ENCODE measurements at places on chromosomes 13 and 19.
A peak's percentile ranks its signal among the peaks of the same experiment; 100 is the strongest.

DNA sequence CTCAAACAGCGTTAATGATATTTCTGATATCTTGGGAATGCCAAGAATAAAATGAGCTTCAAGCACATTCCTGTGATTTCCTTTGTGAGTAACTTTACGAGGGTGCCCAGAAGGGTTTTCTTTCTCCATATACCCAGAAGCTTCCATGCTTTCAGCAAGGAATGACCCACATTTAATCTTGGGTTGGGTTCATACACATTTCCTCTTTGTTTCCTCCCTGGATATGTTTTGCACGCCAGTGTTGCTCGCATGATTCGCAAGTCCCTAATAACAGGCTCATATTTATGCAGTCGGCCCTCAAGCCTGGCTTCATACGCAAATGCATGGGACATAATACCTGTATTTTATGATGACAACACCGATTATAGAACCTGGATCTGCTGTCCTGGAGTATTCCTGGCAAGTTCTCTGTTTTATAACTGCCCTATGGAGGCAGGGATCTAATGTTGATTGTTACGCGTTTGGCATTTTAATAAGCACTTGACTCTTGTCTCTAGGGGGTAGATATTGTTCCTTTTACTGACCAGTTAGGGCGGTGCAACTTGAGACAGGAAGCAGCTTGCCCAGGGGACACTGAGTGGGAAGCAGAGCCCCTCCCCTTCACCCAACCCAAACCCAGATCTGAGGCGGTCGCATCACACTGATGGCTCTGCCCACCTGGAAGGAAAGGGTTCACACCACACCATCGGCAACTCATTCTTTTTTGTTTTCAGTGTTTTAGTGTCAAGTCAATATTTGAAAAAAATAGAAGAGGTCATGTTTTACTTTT is 220.4 kb upstream of the SOX1 start:
- DNase-seq, result no peak

DNA sequence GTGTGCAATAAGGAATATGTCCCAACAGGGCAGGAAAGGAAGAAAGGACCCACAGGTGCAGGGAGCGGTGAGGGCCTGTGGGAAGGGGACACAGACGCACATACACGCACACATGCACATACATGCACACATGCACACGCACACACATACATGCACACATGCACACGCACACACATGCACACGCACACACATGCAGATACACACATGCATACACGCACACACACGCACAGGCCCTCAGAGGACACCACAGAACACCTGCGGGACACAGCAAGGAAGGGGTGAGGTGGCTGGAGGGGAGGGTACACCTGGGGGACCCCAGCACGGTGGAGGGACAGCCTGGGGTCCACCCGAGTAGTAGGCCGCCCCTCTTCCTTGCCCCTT is 12.9 kb downstream of the PIP5K1C start:
- DNase-seq, result no peak

DNA sequence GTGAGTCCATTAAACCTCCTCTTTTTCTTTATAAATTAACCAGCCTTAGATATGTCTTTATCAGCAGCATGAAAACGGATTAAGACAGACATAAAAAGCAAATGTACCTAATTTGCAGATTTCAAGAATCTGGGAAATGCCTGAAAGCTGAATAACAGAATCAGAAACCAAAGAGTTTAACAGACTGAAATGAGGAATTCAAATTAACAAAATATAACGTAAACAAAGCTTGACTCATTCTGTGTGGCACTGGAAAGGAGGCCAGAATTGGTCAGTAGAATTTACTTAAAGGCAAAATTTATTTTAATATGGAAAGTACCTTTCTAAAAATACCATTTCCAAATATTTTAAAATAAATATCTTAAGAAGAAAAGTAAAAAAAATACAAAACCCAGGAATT is 540.6 kb upstream of the HTR2A start:
- no peak for DNase-seq

- DNase-seq, result peak; percentile 51
Measured at GRCh38 chr19:45952686-45953505, 20.8 kb downstream of the NOVA2 start.

DNA sequence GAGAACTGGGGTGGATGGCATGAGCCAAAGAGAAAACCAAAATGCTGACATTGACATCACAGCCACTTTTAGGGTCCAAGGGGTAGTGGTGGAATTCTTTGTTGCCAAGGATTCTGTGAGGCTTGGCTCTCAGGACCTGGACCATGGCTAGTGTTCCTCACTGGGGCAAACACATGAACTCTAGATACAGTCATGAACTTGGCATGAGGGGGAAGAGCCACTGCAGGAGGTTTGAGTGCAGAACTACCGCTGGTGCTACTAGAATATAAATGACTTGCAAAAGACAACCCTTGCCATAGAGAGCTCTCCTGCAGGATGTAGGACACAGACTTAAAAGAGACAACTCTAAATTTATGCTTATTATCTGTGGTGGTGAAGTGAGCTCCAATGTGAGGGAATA is 29.8 kb upstream of the FRY start:
- no peak for DNase-seq

DNA sequence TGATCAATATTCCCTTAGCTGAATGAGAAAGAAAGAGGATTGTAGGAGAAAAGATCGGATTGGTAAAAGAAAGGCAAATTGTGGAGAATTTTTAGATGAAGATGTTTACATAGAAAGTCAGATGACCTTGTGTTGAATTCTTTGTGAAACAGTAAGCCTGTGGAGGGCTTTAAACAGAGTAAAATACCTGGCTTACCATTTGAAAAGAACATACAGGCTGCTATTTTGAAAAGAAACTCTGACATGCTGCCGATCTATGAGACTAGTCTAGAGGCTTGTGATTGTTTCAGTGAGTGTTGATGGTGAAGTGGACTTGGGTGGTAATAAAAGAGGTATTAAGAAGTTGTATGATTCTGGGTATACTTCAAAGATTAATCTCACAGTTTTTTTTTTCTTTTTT is 938.9 kb upstream of the PRR20A start:
- DNase-seq, result no peak

- no peak for DNase-seq
Measured at GRCh38 chr13:97445522-97446187, 11.7 kb downstream of the RAP2A start.

- DNase-seq, result no peak
Measured at GRCh38 chr13:30234619-30235162, 72.7 kb downstream of the KATNAL1 start.

DNA sequence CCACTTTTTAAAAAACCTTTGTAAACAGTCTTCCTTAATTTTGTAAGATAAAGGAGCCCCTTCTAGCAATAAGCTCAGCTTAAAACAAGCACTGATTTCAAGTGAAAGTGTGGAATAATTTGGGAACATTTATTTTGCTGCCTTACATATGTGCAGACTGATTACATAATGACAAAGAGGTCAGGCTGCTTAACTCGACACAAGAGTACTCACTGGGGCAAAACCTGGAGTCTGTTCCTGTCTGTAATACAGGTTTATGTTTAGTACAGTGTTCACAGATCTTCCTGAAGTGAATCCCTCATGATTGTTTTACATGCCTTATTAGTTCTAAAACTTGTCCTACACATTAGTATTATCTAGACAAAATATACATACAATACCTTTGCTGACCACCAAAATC is 609.8 kb downstream of the LMO7 start:
- DNase-seq, result no peak

DNA sequence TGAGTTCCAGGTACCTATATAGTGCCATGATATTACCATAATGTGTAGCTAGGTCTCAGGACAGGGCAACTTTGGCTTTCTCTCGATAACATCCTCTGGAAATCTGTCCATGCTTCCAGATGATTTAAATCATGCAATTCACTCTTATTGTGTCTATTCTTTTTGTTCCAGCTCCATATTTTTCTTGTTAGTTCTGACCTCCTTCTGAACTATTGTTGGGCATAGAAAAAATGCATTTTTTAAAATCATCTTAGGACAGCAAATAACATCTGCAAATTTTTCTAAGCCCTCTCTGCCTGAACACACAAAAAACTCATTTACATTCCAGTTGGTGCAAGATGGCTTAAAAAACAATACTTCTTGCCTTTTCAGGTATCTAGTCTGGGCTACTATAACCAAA is 1561.0 kb upstream of the MIR17HG start:
- DNase-seq, result no peak

- peak; percentile 30 for DNase-seq
Measured at GRCh38 chr13:30346153-30346788, 38.9 kb upstream of the KATNAL1 start.

GRCh38 chr13:27853861-27854260 is 61.6 kb downstream of the GSX1 start:
- DNase-seq, result no peak

DNA sequence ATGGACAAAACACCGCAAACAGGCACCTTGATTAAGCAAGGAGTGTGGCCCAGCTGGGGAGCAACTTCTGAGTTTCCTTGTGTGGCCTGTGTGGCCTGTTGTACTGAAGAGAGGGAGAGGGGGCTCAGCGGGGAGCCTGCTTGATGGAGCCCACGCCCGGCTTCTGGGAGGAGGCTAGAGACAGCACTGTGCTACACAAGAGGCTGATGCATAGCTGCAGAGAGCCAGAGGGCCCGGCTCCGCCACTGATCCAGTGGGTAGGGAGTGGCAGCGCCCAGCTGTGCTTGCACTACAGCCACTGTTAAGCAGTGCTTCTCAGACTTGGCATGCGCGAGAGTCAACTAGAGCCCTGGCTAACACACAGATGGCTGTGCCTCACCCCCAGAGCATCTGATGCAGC is 19.0 kb downstream of the LYL1 start:
- DNase-seq, result no peak

GRCh38 chr13:111610081-111610480 is 289.6 kb downstream of the TEX29 start:
- no peak for DNase-seq

DNA sequence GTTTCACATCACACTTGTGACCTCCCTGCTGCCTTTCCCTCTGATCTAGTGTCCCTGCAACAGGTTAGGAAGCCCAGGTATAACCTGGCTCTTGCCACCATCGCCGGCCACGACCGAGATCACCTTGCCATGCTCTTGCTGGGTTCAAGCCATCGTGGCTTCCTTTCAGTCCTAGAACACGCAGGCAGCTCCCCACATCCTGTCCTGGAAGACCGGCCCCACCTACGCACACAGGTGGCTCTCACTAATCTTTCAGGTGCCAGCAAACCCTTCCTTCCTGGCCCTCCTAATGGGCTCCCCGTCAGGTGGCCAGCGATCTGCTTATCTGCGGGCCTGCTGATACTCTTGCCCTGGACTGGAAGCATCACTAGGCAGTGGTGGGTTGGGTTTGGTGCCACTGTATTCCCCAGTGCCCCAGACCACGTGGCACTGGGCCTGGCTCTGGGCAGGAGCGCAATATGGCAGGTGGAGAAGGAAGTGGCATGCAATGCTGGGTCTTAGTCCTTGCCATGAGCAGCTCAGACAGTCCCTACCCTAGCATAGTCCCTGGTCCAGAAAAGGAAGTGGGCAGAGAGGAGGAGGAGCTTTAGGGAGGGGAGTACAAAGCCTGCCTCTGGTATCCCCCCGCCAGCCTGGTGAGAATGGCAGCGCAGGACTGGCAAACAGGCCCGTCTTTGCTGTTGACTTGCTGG is 11.8 kb downstream of the PPP1R37 start:
- no peak for DNase-seq

GRCh38 chr13:98372876-98373275 is 195.8 kb upstream of the RNF113B start:
- DNase-seq, result no peak

- DNase-seq, result no peak
Measured at GRCh38 chr19:34504809-34505291, 23.3 kb downstream of the WTIP start.

GRCh38 chr19:52086481-52086880 is 9.1 kb downstream of the ZNF841 start:
- DNase-seq, result no peak

DNA sequence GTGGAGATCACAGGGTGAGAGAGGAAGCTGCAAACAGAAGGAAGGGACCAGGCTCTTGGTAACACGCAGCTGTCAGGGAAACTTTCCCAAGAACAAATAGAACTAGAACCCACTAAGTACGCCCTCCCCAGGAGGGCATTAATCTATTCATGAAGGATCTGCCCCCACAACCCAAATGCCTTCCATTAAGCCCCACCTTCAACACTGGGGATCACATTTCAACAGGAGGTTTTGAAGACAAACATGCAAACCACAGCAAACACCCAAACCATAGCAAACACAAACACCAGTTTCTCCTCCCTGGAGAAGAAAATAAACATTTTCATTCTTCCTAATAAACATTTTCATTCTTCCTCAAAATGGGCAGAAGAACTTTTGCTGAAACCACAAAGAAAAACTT is 329.6 kb downstream of the EFNB2 start:
- DNase-seq, result no peak

GRCh38 chr19:35990771-35991730 is 3.9 kb upstream of the SDHAF1 start:
- DNase-seq, result no peak

GRCh38 chr13:108342369-108343289 is 73.1 kb downstream of the TNFSF13B start:
- DNase-seq, result peak; percentile 3

- peak; percentile 77 for DNase-seq
Measured at GRCh38 chr19:47232422-47233211, 1.6 kb upstream of the BBC3 start.

- no peak for DNase-seq
Measured at GRCh38 chr13:44013758-44014291, 134.1 kb downstream of the LACC1 start.

DNA sequence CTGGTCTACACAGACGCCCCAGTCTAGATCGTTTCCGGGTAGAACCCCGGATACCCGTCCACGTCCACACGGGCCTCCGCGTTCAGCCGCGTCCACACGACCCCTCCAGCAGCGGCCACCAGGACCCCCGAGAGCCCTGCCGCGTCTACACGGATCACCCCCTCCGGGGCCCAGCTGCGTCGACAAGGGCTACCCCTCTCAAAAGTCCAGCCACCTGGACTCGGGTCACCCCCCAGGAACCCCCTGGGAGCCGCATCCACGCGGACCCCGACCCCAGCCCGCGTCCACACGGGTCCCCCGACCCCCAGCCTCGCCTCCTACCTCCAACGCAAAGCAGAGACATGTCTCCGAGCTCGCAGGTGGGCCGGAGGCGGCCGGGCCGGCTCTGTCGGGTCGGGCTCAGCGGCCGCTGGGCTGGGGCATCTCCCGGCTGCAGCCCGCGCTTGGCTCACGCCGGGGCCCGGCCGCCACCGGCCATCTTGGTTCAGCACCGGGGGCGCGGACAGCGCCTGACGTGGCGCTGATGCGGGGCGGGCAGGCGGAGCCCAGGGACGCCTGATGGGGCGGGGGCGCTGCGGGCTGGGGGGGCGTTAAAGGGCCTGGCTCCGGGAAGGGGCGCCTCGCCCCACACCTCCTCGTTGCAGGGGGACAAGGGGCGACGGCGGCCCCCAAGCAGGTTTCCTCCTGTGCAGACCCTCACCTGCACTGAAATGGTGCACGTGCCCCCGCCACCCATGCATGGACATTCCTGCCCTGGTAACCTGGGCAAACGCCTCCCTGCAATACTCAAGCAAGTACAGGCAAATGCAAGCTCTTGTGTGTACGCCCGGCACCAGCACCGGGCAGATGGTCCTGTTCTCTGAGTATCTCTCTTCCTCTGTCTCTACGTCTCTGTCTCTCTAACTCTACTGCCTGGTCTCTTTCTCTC is at the start of gene UNC13A:
Gene UNC13A (minus strand): TSS at position 498 of the 928 bp plus-strand sequence. CDS start 155 bp downstream, at position 343.
- DNase-seq, result peak; percentile 84

- DNase-seq, result no peak
Measured at GRCh38 chr19:16867211-16867610, 21.6 kb upstream of the F2RL3 start.
